D341Med (cell line): ENCODE measurements at places on chromosomes 4 and X.

DNA sequence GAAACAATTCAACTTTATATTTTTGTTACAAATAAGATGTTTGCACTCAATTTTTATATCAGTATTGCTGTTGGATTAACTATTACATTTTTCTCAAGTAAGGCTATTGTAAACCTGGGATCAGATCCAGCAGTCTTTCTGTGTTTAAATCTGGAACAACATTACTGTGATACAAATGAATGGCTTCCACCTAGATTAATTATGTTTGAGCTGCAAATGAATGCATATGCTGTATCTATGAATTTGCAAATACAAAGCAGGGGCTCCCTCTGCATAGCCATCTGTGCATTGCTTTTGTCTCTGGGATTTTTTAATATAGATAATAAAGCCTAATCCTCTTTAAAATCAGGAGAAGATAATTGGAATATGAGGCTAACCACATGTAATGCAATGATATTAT is 69.8 kb upstream of the NEIL3 start:
- peak; percentile 69 for DNase-seq

GRCh38 chr4:108072300-108072699 is 82.6 kb downstream of the HADH start:
- no peak for DNase-seq

- no peak for DNase-seq
Measured at GRCh38 chr4:105956569-105956968, 61.3 kb downstream of the NPNT start.

- DNase-seq = peak; percentile 39
Measured at GRCh38 chr4:182582245-182582644, 334.9 kb downstream of the DCTD start.

- no peak for DNase-seq
Measured at GRCh38 chrX:65586491-65586890, 51.9 kb upstream of the LAS1L start.

DNA sequence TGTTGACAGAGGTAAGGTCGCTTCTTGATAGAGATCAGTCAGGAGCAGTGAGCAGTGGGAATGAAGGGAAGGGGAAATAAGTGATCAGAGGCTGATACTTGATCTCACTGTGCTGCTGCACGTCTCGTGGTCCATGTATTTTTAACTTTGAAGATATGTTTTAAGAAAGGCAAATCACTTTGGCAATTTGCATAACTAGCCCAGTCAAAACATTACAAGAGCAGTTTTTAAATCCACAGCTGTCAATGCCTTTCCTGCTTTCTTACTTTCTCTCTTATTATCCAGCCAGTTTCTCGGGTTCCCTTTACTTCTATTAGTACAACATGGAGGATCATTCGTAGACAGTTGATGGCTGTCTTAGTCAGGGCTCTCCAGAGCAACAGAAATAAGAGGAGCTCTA is 472.8 kb downstream of the TMA16 start:
- no peak for DNase-seq

GRCh38 chr4:688854-689681 is at the start of gene SLC49A3:
Gene SLC49A3 (minus strand): TSS chr4:689151. CDS start chr4:689127, 24 bp downstream.
- DNase-seq = no peak

DNA sequence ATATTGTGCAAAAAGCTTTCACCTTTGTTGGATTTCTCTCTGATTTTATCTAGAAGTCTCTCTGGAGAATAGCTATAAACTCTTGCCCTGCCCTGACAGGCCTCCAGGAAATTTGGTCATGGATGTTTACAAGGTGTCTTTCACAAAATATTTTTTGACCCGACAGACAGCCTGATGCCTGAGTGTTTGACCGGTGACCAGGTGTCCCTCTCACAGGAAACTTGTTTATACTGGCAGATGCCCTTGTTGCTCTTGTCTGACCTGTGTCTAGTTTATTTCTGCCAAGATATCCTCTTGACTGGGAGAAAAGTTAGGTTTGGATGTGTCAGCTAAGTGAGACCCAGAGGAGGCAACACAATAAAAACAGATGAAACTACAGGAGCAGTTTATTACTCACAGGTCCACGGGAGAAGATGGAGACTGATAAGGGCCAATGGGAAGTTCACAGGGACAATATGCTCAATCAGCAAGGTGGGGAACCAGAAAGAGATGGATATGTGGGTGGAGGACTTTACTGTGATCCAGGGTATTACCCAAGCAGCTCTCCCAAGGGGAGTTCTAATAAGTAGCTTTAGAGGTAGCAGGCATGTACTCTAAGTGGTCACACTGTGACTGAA is 243.3 kb downstream of the ARAP2 start:
- no peak for DNase-seq

GRCh38 chrX:25068340-25068739 is 52.6 kb upstream of the ARX start:
- DNase-seq = no peak

- no peak for DNase-seq
Measured at GRCh38 chr4:99965674-99966350, 15.7 kb upstream of the H2AZ1 start.
